Cortex of kidney (tissue), 1 donor: ENCODE measurements at places on chromosomes 13 and 19.

GRCh38 chr13:73767747-73768315 lies 366.4 kb downstream of the KLF12 start:
- DNase-seq: no peak

DNA sequence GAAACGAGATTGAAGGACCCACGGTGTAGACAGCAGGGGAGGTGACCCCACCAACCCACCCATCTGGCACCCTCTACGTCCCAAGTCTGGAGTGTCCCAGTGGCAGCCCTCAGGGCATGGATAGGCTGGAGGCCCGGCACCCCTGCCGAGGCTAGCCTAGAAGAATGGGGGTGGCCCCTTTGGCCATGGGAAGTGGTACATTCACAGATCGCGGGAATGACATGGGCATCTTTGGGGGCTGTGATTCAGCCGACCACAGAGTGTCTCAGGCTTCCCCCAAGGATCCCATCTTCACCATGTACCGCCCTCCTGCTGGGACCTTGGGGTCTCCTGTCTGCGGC lies 11.3 kb upstream of the MKNK2 start:
- DNase-seq: no peak

- no peak for DNase-seq
These were observed 163.9 kb downstream of the TEX29 start for GRCh38 chr13:111484141-111484925.

DNA sequence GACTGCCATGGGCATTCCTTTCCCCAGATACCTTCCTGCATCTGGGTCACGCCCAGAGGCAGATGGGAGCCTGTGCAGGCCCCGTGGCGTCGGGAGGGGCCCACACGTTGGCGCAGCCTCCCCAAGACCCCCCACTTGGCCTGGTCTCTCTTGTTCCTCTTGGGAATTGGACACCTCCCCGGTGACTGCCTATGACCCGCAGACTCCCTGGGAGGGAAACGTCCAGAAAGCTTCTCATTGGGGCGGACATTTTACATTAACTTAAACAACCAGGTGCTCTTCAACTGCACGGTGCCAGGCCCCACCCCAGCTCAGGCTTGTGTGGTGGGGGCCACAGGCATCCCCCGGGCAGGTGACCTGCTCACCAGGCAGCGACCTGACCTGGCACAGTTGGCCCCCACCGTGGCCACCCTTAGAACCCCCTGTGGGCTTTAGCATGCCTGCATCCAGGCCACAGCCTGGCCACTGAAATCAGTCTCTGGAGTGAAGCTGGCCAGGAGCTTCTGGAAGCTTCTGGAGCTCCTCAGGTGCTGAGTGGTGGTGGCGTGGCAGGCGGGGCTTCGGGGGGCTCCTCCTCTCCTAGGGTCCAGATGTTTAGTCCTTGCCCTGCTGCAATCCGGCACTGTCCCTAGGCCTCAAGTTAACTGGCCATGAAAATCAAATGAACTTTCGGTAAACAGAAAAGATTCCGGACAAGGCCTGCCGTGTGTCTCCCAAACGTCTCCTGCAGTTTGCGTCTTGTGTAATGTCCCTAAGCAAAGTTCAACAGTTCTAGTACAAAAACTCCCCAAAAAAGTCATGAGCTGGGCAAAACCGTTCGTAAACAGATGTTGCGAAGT lies 8.5 kb upstream of the PROZ start:
- DNase-seq: no peak

- DNase-seq: no peak
These were observed 536 bp upstream of the NCR1 start for GRCh38 chr19:54905421-54905802.

GRCh38 chr19:4088975-4089374 lies 22.3 kb upstream of the ZBTB7A start:
- no peak for DNase-seq

GRCh38 chr19:15264061-15264932 lies 32.0 kb upstream of the EPHX3 start:
- no peak for DNase-seq

- DNase-seq: no peak
These were observed 6.1 kb downstream of the MZF1 start for GRCh38 chr19:58566989-58567388.

GRCh38 chr13:96935901-96936300 lies 58.4 kb downstream of the OXGR1 start:
- DNase-seq: no peak

DNA sequence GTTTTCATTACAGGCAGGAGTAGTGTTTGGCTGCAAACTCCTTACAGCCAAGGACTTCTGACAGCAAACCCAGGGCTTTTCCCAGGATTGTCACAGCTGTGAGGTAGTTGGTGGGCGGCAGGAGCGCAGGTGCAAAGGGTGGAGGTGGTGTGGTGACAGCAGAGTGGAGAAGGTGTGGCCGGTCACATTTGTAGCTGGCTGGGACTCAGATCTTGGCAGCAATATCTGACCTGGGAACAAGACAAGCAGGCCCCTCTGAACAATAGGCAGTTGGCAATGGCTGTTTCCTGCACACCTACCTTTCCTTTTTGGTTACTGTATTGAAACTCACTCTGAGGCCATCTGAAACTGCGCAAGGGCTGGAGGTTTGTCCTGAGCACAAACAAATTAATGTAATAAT lies 327.3 kb downstream of the COG6 start:
- DNase-seq: no peak

DNA sequence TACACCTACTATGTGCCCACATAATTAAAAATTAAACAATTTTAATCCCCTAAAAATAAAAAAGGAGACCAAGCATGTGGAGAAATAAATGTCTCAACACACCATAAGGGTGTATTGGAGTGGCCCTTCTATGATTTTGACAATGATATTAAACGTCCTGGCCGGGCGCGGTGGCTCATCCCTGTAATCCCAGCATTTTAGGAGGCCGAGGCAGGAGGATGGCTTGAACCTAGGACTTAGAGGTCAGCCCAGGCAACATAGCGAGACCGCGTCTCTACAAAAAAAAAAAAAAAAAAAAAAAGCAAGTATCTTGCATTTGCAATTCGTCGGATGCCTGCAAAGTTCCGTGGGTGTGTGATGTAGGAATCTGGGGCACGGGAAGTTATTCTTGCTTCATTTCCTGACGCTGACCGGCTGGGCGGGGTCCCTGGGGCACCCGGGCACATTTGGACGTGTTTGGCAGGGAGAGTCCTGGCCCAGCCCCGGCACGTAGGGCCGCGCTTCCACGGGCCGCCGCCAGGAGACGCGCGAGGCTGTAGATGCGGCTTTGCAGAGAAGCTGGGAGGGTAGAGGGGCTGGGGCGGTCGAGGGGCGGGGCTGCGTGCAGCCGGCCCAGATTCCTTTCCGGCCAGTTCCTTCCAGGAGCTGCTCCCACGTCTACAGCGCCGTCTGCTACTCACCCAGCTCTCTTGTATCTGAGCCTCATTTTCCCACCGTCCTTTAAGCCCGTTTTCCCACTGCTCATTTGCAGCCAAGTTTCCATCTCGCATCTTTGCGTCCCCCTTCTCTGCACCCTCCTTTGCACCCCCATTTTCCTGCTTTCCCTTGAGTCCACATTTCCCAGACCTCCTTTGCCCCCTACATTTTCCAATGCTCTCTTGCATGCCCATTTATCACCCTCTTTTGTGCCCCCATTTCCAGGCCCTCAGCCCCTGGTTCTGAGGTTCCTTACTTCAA lies 2.2 kb upstream of the TSPAN16 start:
- peak; percentile 16 for DNase-seq

DNA sequence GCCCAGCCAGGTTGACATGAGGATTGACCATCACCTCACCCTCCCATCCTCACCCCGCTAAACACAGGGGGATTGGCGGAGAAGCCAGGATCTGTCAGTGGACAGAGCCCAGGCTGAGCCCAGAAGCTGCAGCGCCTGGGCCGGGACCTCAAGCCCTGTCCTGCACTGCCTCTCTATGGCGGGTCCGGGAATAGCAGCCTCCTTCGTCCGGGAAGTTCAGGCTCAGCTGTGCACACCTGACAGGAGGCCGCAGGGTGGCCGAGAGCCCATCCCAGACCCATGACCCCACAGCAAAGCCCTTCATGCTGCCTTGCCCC lies 67.8 kb downstream of the SPACA7 start:
- DNase-seq: no peak

- DNase-seq: no peak
These were observed 776 bp upstream of the NCLN start for GRCh38 chr19:3184847-3185460.

- DNase-seq: no peak
These were observed 21.3 kb upstream of the SLC7A9 start for GRCh38 chr19:32890841-32891240.

DNA sequence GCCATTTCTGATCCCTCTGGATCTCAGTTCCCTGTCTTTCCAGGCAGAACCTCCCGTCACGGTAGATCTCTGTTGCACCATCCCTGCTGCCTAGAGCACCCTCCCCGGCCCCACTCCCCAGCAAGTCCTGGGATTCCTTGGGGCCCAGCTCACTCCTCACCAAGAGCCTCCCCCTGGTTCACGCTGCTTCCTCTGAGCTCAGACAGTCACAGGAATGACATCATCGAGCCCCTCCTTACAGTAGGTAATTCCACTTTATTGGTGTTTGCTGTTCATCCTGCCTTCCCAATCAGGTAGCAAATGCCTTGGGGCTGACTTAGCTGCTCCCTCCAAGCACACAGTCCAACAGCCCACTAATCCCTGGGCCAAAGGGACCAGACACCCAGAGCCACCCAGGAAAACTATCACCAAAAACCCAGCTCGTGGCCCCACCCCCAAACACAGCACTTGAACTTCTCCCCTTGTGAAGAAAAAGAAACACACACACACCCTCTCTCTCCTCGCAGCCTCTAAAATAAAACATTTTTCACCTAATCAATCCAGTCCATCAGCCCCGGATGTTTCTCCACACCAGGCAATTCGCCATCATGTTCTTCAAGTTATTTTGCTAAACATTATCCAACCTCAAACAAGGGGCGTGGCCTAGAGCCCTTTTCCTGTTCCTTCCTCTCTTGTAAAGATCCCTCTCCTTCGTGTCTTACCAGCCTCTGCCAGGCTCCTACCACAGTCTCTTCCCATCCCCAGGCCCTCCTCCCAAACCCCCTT lies 2.5 kb downstream of the NAPA start:
- DNase-seq: no peak

DNA sequence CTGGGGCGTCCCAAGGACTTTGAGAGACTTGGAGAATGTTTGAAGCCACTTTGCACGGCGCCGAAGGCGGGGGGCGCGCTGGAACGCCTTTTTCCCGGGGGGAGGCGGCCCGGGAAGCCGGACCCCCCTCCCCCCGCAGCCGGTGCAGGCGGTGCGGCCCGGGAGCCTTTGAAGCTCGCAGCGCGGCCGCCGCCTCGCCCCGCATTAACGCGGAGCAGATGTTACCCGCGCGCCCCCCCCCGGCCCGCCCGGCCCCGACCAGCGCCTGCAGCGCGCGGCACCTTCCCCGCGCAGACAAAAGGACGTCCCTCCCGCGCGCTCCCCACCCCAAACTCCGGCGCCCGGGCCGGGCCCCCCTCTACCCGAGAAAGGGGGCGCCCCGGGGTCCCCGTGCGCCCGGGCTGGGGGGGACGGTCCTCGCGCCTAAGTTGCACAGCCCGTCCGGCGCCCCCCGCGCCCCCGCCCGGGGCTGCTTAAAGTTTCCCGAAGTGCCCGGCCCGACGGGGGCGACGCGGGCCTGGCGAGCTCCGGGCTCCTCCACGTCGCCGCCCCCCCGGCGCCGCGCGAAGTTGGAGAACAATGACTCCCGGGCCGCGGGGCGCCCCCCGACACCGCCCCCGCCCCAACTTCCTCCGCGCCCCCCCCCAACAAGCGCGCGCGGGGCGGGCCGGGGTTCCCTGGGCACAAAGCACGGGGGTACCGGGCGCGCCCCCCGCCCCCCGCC lies 685 bp downstream of the TCF3 start:
- no peak for DNase-seq

GRCh38 chr19:30504272-30504671 lies 132.1 kb downstream of the ZNF536 start:
- DNase-seq: no peak

GRCh38 chr19:13963603-13964105 lies 11.3 kb downstream of the DCAF15 start:
- no peak for DNase-seq

DNA sequence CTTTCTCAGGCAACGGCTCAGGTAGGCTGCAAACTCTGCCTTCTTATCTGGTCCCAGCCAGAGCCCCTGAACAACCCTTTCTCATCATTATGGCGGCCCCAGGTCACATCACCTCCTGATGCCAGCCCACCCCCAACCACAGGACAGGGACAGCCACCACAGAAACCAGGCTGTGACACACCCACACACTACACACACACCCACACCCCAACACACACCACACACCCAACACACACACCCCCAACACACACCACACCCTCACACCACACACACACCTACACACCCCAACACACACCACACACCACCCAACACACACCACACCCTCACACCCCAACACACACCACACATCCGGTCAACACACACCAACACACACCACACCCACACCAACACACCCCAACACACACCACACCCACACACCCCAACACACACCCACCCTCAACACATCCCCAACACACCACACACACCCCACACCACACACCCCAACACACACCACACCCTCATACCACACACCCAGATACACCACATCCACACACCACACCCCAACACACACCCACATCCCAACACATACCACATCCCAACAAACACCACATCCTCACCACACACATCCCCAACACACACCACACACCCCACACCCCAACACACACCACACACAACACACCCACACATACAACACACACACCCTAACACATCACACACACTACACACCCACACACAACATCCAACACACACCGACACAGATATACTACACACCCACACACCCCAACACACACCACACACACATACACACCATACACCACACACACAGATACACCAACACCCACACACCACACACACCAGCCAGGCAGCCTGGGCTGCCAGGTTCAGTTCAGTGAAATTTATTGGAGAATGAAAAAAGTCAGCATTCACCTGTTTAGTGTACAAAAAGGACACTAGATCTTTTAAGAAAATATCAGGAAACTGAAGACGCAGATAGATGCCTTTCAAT lies 4.2 kb upstream of the ISYNA1 start:
- no peak for DNase-seq
